ENCODE measurements at places on chromosomes 6 and 20.

- peak; percentile 16 for DNase-seq
These were observed 6.1 kb upstream of the BAK1 start for GRCh38 chr6:33586108-33586640.

DNA sequence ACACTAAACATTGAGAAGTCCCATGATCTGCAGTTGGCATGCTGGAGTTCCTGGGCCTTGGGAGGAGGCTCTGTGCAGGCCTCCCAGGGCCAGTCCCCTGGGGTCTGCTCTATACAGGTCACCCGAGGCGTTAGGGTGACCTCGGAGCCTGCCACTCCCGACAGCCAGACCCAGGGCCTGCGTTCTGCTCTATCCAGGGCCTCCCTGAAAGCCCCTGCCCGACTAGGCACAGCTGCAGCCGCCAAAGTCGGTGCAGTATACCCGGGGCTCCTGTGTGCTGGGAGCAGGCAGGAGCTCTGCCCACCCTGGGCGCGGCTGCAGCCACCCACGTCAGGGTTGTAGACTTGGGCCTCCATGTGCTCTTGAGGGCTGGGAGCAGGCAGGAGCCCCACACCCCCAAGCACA, 6.3 kb upstream of the OR14J1 start:
- no peak for DNase-seq

GRCh38 chr6:53916804-53917463, 122.1 kb downstream of the LRRC1 start:
- no peak for DNase-seq

GRCh38 chr20:17619351-17620093, 49.6 kb downstream of the DSTN start:
- no peak for DNase-seq

DNA sequence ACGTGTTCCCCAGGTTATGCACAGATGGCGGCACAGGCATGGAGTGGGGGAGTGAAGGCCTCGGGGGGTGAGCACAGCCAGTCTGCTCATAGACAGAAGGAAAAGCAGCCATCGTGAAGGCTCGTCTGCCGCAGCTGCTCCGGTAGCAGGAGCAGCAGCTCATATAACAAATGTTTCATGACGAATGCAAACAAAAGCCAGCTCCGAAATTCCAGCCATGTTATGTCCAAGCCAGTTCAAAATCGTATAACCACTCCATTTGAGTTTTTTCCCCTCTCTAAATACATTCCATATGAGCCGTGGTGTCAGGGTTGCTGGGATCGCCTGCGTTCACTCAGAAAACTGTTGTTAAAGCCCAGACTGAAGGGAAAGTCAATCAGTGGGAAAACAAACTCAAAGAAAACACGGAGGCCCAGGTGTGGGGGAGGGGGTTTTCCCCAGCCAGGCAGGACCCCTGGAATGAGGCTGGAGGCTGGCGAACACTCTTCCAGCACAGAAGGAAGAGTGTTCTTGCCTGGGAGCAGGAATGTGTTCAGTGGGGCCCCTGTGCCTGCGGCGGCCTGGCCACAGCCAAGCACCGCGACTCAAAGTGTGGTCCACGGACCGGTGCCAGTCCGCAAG, 280.4 kb upstream of the TAB2 start:
- DNase-seq, result no peak

DNA sequence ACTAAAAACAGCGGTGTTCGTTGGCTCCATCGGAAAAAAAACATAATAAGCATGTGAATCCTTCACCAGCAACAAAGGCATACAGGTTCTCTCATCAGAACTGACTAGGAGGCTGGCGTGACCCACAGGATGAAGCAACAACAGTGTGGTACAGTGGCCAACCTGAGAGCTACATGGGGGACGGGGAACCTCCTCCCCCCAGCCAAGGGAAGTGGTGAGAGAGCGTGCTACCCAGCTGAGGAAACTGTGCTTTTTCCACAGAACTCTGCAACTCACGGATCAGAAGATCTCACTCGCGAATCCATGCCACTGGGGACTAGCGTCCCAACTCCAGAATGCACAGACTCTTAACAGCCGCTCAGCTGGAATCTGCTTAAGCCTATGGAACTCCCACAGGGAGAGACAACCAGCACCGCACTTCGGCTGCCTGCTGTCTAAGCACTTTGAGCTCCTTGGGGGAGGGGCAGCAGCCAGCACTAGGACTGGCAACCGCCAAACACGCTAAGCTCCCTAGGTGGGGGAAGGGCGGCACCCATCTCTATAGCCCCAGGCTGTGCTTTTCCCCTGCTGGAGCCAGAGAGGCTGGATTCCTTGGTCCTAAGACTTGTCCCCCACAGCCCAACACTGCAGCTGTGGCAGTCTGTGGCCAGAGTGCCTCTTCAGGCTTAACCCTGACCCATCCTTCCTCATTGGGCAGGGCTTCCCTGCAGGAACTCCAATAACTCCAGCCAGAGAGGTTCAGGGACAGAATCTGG, 538.3 kb upstream of the BTBD3 start:
- no peak for DNase-seq

- DNase-seq, result no peak
These were observed 66.3 kb upstream of the TNFAIP3 start for GRCh38 chr6:137800762-137801161.

DNA sequence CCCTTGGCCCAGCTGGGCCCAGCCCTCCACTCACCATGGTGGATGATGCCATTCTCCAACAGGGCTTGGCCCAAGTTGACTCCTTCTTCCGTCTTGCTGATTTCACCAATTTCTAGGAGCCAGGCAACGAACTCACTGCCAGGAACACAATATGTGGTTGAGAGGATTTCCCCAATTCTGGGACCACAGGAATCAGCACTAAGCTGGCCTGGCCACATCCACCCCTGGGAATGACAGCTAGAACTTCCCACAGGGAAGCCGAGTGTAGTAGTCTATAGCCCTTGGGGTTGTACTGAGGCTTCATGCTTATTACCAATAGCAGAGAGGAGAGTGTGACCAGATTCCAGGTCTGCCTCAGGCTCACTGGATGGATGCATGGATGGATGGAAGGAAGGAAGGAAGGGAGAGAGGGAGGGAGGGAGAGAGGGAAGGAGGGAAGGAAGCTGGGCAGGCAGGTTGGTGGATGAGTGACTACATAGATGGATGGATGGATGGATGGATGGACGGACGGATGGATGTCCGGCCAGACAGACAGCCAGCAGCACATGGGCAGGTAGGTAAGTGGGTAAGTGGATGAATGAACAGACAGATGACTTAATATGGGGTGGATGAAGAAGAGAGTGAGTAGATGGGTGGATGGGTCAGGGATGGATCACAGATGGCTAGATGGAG, 146.5 kb downstream of the PREX1 start:
- DNase-seq, result no peak

- peak; percentile 48 for DNase-seq
These were observed 812 bp upstream of the SMIM13 start for GRCh38 chr6:11092668-11093375.

DNA sequence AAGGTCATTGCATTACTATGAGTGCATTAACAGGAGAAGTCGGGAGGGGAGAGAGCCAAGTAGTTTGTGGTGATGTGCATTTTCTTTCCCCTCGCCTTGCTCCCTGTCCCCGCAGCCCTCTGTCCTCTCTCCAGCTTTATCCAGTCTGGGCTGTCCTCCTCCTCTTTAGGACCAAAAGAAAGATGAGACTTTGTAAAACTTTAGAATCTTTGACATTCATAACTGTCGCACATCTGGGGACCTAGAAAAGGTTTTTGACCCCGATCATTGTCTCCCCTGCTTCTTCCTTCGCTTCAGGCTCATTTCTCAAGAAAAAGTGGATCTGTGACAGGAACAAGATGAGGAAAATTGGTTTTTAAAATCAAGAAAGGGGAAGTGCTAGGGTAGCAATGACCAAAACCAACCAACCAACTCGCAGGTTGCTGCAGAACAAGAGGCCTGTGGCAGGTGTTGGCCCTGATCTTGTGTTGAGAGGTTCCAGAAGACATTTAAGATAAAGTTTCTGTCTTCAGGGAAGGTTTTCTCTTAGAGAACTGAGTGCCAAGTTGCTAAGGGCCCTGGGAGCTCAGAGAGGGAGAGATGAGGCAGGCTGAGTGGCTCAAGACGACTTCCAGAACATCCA, 17.6 kb downstream of the SYTL3 start:
- DNase-seq, result no peak
